GM12878 (cell line): ENCODE measurements at places on chromosomes 2 and 18. TPM values are rescaled to one million over a fixed set of nuclear protein-coding genes. Genes with fewer than 3 reads are reported as not detected.

GRCh38 chr2:191870744-191871143 lies 23.9 kb upstream of the CAVIN2 start:
- no peak for DNase-seq

DNA sequence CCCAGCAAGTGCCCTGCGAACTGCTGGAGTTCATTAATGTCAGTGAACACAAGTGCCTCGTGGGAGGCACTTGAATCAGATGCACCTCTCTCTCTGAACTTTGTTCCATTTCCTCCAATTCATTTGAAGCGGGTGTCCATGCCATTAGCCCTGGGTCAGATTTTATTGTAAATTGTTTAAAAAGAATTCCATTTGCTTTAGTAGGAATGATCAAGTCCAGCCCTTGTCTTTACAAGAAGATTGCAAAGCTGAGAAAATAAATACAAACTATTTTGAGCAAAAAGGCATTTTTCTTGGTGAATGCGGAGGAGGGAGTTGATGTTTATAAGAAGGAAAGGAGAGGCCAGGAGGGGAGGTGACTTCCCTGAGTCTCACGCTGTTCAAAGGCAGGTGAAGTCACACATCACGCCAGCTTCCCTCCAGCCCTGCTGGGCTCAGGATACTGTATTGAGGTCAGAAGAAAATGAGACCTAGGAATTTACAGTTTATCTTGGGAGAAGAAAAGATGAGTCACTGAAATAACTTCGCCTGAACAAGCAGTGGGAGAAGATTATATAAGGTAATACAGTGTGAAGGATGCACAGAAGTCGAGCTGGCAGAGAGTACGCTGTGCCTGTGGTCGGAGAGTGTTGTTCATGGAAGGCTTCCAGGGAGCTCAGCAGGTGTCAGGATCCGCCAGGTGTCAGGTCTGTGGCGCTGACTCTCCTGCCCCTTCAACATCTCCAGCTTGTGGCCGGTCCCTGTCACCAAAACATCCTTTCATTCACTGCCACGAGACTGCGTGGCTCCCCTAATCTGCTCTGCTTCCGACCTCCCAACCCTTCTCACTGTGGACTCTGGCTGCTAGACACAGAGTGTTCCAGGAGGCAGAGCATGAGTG lies 36.5 kb downstream of the EFR3B start:
- DNase-seq: no peak

DNA sequence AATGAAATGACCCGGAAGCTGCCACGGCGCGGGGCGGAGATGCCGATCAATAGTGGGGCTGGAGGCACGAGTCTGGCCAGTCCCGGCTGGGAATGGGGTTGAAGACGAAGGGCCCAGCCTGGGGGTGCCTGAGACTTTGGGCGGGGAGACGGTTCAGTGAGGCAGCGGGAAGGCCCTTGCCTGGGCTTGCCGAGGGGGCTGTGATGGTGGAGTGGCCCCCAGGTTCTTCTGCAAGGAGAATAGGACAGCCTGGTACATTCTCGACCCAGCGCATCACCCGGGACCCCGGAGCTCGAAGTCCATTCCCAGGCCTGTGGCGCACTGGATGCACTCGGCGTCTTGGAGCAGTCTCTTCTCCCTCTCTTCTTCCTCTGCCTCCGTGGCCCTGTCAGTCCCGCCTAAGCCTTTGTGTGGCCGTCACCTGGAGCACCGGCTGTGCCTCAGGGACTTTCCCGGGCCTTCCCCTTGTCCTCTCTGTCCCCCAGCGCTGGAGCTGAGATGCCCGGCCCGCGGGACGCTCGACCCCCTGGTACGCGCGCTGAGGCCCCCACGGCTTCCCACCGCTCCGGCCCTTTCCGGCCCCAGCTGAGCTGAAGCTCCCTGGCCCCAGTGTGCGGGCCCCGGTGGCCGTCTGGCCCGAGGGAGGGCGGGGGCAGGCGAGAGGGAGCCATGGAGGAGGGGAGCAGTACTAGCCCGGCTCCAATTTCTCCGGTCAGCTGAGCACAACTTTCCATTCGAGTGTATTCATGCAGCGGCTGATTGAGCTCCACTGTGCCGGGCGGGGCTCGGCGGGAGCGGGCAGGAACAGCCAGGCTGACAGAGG lies 8.0 kb downstream of the SIX3 start:
- no peak for DNase-seq

DNA sequence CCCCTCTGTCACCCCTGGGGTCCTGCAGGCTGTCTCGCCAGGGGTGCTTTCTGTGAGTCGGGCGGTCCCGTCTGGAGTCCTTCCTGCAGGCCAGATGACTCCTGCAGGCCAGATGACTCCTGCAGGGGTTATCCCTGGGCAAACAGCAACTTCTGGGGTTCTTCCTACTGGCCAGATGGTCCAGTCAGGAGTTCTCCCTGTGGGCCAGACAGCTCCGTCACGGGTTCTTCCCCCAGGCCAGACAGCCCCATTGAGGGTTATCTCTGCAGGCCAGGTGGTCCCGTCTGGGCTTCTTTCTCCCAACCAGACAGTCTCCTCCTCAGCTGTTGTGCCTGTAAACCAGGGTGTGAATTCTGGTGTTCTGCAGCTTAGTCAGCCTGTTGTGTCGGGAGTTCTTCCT lies 27.6 kb downstream of the ADNP2 start:
- DNase-seq: no peak

- no peak for DNase-seq
These were observed 3.6 kb downstream of the CNOT11 start for GRCh38 chr2:101256316-101256715.

DNA sequence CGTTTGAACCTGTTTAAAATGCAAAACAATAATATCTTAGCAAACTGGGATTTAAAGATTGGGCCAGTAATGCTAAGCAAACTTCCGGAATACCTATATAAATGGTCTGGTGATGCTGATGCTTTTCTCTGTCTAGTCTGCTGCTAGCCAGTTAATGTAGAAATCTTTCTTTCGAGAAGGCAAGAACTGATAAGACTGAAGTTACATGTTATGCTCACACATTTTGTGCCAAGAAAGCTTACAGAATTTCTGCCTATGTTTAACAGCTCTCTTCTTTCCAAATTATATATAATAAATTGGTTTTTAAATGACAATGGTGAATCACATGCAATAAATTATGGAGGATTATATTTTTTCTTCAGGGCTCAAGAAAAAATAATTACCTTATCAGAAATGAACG lies 37.9 kb downstream of the GCA start:
- DNase-seq: no peak

DNA sequence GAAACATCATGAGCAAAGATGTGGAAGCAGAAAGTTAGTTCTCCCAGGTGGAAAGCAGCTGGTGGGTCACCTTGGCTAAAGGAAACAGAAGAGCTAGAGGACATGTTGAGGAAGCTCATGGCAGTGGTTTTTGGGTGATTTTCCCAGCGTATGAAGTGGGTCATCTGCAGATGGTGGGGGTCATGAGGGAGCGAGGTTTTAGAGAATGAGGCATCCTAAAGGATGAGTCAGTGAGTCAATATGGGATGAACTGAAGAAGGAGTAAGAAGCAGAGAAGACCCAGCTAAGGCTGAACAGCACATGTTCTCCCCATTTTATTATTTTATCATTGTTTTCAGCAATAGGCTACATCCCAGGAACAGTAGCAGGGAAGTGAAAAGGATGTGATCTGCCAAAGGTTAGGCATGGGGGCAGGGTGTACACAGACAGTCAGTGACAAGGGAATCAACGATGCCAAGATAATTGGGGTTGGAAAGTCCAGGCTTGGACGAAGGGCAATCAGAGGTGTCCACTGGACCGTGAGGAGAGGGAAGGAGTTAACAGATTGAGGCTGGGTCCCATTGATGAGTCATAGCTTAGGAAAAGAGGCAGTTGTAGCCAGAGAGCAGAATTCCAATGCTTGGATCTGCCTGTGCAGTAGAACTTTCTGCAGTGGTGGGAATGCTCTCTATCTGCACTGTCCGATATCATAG lies 289.3 kb upstream of the RAB12 start:
- DNase-seq: no peak

- no peak for DNase-seq
These were observed 228.2 kb downstream of the VAPA start for GRCh38 chr18:10142056-10142455.

DNA sequence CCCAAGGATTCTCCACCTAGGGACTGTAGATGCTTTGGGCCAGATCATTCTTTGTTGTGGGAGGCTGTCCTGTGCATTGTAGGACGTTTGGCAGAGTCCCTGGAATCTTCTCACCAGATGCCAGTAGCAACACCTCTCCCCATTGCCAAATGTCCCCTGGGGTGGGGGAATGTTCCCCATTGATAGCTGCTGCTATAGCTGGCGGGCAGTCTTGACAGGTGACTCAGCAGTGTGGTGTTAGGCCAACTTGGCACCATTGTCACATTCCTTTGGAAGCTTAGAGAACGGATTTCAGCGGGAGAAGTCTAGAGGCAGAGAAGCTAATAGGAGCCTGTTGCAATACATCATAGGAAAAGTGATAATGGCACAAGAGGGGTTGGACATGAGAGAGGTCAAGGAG lies 495.7 kb upstream of the SMIM21 start:
- DNase-seq: no peak

DNA sequence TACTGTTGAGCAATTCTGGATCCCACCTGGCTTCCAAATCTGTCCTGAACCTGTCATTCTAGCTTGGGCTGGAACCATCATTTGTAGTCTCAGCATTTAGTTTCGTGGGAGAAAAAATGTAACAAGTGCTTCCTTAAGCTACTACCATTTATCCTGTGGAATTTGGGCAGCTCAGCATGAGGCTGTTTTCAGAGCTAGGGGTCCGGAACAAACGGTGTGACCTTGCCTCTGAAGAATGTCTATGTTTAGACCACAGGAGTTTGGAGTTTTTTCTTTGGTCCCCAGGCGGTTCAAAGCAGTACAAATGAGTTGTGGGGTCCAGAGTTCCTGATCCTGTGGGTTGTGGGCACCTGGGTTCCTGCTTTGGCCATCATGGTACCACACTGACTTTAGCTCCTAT lies 59.1 kb upstream of the TMEM178A start:
- no peak for DNase-seq

- no peak for DNase-seq
These were observed 85.2 kb downstream of the RBMS1 start for GRCh38 chr2:160408173-160408958.

Gene ANTXR1
- polyA plus RNA-seq: 0.09 TPM in 1 of 2 replicates, not detected in the other

Gene IL1RN
- polyA plus RNA-seq: not detected in 2 replicates

Gene ABCG5
- polyA plus RNA-seq: not detected in 2 replicates

Gene PAX8
- 0.87 and 2.5 TPM in 2 replicates for polyA plus RNA-seq

Gene NEB
- polyA plus RNA-seq: 0.47 and 0.77 TPM in 2 replicates

Gene CRYGC
- not detected in 2 replicates for polyA plus RNA-seq
